NCI-H1105 (cell line): ENCODE measurements at places on chromosomes 6 and 20.

GRCh38 chr6:75368151-75368779, 83.7 kb upstream of the TMEM30A start:
- peak; percentile 27 for DNase-seq

DNA sequence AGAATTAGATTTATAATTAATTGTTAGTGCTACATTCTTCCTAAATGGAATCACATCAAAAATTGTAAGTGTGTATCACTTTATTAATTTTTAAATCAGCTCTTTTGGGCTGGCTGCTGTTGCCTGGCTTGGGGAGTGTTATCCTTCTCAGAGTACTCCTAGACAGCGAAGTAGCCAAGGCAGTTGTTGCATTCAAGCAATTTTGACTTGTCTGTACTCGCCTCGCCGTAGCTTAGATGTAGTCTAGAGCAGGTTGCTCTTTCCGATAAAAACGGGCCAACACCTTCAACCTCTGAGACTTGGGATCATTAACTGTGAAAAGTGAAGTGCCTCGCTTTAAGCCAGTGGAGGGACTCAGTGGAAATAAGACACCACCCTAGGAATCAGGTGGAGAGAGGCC, 151.3 kb downstream of the FARS2 start:
- peak; percentile 25 for DNase-seq

DNA sequence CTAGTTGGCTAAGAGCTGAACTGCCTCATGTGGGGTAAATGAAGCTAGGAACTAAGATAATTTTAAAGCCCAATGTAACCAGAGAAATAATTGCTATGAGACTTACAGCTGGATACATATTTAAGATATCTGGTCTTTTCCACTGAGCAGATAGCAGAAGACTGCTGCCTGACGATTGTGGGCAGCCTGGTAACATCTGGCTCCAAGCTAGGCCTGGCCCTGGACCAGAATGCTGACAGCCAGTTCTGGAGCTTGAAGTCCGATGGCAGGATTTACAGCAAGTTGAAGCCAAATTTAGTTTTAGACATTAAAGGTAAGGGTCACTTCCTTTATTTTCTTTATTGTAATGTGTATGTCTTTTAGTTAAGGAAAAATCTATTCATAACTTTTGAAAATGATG, 65.7 kb downstream of the RTN4IP1 start:
- no peak for DNase-seq

GRCh38 chr6:33738153-33738552, 8.6 kb downstream of the IP6K3 start:
- no peak for DNase-seq

DNA sequence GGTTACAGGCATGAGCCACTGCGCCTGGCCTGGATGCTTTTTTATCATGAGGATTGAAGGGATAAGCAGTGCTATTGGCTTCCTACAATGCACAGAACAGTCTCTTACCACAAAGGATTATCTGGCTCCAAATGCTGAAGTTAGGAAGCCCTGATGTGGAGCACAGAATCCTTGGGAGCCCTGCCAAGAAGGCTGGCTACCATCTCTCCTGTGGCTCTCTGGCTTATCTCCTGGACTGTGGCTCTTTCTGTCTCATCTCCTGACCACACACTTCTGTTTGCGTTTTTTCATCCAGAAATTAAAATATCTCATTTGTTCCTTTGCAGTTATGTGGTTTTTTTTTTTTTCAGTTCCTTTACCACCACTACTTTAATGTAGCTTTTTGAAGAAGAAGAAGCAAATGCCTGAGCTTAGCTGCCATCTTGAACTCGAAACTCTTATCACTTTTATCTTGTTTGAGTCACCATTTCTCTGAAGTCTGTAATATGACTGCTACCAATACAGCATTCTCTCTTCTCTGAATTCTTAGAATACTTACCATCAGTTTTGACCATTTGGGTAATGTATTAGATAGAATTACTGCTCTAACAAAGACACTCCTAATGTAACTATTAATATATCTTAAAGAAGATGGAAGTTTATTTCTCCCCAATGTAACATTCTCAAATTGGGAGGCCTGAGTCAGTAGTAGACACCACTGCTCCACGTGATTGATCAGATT, 1044.7 kb downstream of the KIF16B start:
- DNase-seq: no peak

DNA sequence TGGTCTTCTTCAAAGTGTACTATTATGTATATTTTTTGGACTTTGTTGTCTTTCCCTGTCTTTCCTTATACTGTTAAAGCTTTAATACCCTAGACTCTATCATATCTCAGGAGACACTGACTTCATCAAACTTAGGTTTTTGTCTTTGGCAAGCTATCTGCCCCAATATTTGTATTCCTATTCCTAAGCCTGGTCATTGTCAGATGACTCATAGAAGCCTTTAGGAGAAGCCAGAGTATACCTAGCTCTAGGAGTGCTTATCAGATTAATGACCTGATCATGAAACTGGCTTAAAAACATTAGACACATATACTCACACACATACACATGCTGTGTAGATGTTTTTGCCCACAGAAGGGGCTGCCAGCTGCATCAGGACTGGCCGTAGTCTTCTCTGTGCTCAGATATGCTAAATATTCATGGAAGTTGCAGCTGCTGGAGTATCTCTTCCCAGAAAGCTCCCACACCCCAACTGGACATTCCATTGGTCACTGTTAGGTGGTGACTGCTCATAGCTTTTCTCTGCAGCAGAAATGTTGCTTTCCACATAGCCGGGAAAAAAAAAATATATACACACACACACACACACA, 102.0 kb downstream of the ANKS1A start:
- DNase-seq: no peak

- DNase-seq: no peak
These were observed 192.3 kb downstream of the C6orf118 start for GRCh38 chr6:165117121-165117520.

GRCh38 chr6:137877113-137877512, 10.1 kb downstream of the TNFAIP3 start:
- DNase-seq: no peak
